Upper lobe of right lung (tissue), 1 donor: ENCODE measurements at places on chromosomes 2 and 18. TPM values are rescaled to one million over a fixed set of nuclear protein-coding genes. Genes with fewer than 3 reads are reported as not detected.

GRCh38 chr18:48011926-48012465, 81.5 kb upstream of the SMAD2 start:
- no peaks in the 10 kb centered on the region for H3K36me3 ChIP-seq
- no peaks in the 10 kb centered on the region for H3K27me3 ChIP-seq

DNA sequence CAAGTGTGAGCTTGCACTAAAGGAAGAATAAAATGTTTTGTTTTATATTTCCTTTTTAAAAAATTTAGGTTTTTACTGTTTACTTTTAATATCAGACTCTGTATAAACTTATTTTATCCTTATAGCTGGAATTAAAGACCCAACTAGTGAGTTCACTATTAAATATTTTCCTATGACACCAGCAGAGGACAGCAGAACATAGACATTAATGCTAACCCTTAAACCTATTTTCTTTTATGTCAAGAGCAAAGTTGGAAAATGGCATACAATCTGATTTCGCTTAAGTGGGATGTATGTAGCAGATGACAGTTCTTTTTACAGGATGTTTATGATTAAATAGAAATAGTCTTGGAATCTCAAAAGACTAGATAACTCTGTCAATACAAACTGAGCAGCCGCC, 188.2 kb upstream of the XIRP2 start:
- H3K27ac ChIP-seq = no peak overlapping the region
- no peaks in the 10 kb centered on the region for H3K36me3 ChIP-seq
- DNase-seq = no peak

GRCh38 chr18:46174342-46175041, 70.3 kb downstream of the HAUS1 start:
- peak overlapping the region; percentile 91 for H3K27ac ChIP-seq
- H3K4me1 ChIP-seq = peaks cover 12% of the 10 kb centered on the region
- peak; percentile 70 for DNase-seq

DNA sequence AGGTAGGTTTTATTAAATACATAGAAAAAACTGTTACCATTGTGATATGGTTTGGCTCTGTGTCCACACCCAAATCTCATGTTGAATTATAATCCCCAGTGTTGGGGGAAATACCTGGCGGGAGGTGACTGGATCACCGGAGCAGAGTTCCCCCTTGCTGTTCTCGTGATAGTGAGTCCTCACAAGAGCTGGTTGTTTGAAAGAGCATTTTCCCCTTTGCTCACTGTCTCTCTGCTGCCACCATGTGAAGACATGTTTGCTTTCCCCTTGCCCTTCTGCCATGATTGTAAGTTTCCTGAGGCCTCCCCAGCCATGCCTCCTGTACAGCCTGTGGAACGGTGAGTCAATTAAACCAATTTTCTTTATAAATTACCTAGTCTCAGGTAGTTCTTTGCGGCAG, 352.7 kb upstream of the SLC39A10 start:
- H3K4me3 ChIP-seq = no peak overlapping the region
- DNase-seq = no peak
- no peaks in the 10 kb centered on the region for H3K4me1 ChIP-seq
- no peak overlapping the region for H3K27ac ChIP-seq

DNA sequence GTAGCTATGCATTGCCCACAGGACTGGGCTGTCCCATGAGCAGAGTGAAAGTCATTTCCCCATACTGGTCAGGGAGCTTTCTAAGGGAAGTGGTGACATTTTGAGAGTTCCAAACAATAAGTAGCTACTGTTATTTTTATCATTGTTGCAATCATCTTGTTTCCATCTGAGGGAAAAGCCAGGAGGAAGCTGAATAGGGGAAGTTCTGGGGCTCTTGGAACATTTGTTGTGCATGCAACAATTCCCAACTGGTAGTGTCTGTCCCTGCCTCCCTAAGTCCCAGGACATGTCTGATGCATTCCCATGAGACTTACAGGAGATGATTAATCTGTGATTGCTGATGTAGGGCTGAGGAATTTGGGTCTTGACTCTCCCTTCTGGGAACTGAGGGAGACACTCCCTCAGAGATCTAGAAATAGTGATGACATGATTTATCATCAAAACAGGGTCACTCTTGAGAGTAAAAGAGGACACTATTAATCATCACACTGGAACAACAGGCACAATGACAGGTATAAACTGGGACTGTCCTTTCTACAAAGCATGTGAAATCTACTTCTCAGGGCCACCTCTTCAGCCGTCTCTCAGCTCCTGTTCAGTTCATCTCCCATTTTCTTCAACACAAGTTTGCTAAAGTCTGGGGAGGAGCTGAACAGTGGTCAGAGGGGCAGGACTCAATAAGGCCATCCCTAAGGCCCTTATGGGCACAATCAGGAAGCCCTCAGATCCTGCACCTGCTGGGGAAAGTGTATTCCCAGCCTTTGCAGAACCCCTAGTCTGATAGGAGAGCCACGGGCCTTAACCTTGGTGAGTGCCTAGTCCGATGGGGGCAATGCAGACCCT, 28.0 kb upstream of the MARCO start:
- H3K4me1 ChIP-seq = no peaks in the 10 kb centered on the region
- no peak overlapping the region for H3K4me3 ChIP-seq
- H3K36me3 ChIP-seq = no peaks in the 10 kb centered on the region
- peaks cover 5% of the 10 kb centered on the region for H3K27me3 ChIP-seq
- DNase-seq = no peak

DNA sequence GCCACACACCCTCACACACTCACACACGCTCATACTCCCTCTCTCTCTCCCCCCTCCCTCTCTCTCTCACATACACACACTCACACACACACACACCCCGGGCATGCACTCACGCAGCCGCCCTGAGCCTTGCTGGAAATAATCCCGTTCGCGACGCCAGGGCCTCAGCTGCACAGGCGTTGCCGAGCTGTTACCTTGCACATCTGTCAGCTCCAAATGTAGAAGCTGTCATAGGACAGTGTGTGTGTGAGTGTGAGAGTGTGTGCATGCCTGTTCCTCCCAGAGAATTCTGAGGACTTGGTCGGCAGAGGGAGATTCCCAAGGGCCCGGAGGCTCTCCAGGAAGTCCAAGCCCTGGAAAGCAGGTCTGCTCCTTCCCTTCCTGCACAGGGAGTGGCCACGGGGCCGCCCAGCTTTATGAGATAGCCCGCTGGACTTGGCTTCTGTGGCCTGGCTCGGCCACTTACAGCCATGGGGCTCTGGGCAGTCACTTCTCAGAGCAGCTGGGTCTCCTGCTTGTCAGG, 8.6 kb downstream of the SPR start:
- H3K4me3 ChIP-seq = no peak overlapping the region
- H3K27me3 ChIP-seq = peaks cover 15% of the 10 kb centered on the region
- H3K4me1 ChIP-seq = peaks cover 9% of the 10 kb centered on the region
- no peak for DNase-seq
- peaks cover 8% of the 10 kb centered on the region for H3K36me3 ChIP-seq
- no peak overlapping the region for H3K27ac ChIP-seq

The SIX2 gene
- not detected for total RNA-seq

The ELOA2 gene
- not detected for total RNA-seq

The ACTG2 gene
- 37.9 TPM for total RNA-seq
